Activated gamma-delta T cell treated with anti-CD3 and anti-CD28 coated beads, Interleukin-2, amount 50 U/mL, for 16 hours (primary cell): ENCODE measurements at places on chromosomes 7 and 10.

DNA sequence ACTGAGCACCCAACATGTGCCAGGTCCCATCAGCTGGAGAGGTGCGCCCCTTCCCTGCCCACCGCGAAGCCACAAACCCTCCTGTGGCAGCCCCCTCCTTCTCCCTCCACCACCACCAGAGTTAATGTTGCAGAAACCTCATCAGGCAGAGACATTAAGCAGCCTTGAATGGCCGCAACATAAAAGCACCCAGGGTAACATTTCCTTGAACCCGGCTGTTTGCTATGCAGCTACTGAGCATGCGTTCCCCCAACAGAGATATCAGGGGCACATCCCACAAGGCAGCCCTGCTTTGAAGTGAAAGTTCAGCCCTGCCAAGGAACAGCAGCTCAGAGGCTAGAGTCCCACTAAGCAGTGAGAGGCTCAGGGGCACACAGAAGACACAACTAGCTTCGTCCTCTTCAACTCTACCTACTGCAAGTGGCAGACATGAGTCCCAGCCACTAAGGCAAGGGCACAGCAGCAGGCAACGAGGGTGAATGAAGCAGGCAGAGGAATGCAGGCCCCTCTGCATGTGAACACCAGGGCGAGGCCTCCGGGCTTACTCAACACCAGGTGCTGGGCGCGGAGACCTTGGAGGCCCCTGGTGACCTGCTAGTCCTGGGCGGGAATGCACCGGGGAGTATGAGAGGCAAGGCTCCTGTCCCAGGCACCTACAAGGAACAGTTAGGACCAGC is 107.4 kb downstream of the SLIT1 start:
- no peak for DNase-seq

DNA sequence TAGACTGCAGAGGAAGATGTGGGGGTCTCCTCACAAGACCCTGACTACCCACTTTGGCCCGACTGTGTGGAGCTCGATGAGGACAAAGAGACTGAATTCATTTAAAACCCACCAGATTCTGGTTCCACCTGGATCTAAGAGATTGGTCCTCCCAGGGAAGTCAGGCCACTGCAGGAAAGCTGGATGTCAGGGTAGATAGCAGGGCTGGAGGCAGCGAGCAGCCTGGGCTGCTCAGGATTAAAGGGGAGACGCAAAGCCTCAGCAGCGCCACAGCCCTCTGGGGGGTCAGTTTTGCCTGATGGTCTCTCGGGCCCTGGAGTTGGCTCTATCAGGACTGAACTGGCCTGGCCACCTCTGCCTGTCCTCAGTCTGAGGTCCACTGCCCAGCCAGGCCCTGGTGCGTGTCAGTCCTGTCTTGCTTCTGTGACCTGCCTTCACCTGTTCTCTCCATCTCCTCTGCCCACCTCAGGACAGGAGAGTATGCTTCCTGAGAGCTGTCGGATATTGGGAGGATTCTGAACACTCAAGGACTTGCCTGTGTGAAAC is 12.2 kb upstream of the KLRG2 start:
- no peak for DNase-seq

DNA sequence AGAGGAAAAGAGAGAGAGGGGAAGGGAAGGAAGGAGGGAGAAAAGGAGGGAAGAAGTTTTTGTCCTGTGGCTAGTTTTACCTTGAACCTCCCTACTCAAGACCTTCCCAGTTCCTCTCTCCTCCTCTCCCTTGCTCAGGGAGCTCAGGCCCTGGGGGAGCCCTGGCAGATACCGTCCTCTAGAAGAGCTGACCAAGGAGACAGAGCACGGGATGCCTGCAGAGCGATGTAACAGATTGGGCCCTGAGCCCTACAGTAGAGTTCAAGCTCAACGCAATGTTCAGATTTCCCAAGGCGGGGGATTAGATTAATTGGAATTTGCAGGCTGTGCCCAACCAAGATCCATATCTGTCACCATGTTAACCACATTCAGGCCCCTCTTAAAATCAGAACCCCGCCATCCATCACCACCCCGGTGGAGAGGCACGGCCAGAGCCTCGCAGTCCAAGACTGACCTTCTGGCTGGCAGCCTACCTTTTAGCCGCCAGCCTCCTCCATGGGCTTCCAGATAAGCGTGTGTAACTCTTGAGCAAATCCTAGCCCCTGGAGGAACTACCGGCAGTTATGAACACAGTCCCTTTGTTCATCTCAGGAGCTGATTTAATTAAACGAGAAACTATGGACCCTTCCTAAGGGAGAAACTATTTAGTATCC is 70.6 kb downstream of the KCNMA1 start:
- no peak for DNase-seq

- DNase-seq, result no peak
Observed at GRCh38 chr7:79268730-79269129, 184.7 kb downstream of the MAGI2 start.

DNA sequence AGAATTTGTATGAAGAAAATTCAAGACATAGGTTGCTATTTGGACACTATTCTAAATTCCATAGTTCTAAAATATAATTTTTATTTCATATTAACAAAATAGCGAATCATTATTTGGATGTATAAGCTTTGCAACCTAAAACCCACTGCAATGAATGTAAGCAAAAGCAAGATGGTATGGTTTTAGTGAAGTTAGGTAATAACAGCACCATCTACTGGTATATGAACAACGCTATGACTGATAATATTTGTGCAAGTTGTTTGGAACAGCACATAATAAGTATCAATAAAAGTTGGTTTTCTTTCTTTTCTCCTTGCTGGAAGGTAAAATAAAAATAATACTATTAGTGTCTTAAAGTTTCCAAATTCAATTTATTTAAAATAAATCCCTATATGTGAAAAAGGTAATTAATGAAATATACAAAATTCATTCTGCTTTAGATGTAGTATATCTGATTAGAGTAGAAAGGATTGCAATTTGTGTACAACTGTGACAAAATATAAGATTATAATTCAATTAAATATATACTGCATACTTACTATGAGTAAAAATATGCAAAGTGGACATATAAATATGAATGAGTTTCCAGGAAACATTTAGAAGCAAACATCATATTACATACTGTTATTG is 79.0 kb upstream of the LSM8 start:
- no peak for DNase-seq

GRCh38 chr10:48627984-48628609 is 23.2 kb upstream of the ARHGAP22 start:
- no peak for DNase-seq

GRCh38 chr7:19709249-19709578 is 377 bp upstream of the POLR1F start:
- no peak for DNase-seq

GRCh38 chr10:3414667-3415023 is 242.1 kb upstream of the PITRM1 start:
- no peak for DNase-seq
